ENCODE measurements at places on chromosomes 6 and 20. TPM values are rescaled to one million over a fixed set of nuclear protein-coding genes. Genes with fewer than 3 reads are reported as not detected.

EFCAB8 gene
- total RNA-seq, result not detected

SLC22A2 gene
- not detected for total RNA-seq

RWDD2A gene
- 2.2 TPM for total RNA-seq

DBNDD2 gene
- total RNA-seq, result 28.2 TPM

NR2E1 gene
- not detected for total RNA-seq

FAM184A gene
- total RNA-seq, result 0.14 TPM

XPO5 gene
- total RNA-seq, result 28.2 TPM

PROKR2 gene
- not detected for total RNA-seq

BMP2 gene
- 2.5 TPM for total RNA-seq
